ENCODE measurements at places on chromosomes 11 and 22.

- no peak for DNase-seq
Observed at GRCh38 chr11:95414217-95414616, 183.2 kb upstream of the SESN3 start.

GRCh38 chr11:73306069-73306841 is 1.8 kb upstream of the ARHGEF17 start:
- DNase-seq: no peak

GRCh38 chr22:49627217-49628181 is 200.2 kb downstream of the BRD1 start:
- no peak for DNase-seq

DNA sequence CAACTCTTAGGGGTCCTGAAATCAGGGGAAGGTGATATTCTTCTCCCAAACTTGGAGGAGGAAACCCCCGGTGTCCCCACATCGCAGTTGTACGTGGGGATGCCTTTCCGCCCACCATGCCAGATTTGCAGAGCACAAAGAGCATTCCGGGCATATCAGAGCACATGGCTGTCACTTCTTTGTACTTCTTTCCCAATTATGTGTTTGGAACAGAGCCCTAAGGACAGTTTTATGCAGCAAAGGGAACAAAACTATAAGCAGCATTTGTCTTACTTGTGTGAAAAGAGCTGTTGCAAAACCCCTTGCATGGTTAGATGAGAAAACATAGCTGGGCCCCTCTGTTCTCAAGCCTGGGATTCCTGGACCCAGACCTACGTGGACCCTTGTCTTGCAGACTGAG is 41.2 kb downstream of the NTM start:
- no peak for DNase-seq

GRCh38 chr11:131544591-131544990 is 174.2 kb downstream of the NTM start:
- DNase-seq: no peak

DNA sequence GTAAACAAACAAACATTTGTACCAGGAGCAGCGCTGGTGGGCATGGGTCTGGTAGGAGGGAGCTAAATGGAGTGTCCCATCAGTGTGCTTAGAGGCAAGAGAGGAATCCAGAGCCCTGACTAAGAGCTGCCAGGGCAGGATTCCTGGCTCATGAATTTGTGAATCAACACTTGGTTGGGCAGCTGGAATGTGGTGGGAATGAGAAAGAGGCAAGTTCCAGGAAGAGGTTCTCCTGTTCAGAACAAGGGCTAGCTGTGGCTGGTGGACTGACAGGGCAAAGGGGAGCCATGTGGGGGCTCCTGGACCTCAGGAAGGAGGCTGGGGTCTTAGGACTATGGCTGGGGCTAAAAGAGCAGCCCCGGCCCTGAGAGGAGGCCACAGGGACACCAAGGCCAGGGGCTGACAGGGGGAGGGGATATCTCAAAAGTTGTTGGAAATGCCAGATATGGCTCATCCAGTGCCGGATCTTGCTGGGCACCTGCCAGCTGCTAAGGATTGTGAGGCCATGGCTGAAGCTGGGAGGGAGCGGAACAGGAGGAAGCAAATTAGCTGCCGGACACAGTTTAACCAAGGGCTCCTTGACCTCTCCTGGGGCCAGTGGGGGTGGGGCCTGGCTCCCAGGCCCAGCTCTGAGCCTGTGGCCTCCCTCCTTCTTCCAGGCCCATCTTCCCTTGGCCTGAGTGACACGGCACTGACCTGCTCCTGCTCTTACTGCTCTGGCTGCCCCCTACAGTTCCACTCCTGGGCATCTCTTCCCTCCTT is 14.6 kb upstream of the P2RY6 start:
- DNase-seq: no peak

- DNase-seq: no peak
Observed at GRCh38 chr11:18065572-18065971, 19.5 kb upstream of the TPH1 start.

Data from stimulated activated CD4-positive, alpha-beta T cell treated with anti-CD3 and anti-CD28 coated beads, Interleukin-15, amount 100 ng/mL, for 1 hour (primary cell).